ENCODE measurements at places on chromosomes 7 and 10.
A peak's percentile ranks its signal among the peaks of the same experiment; 100 is the strongest.

DNA sequence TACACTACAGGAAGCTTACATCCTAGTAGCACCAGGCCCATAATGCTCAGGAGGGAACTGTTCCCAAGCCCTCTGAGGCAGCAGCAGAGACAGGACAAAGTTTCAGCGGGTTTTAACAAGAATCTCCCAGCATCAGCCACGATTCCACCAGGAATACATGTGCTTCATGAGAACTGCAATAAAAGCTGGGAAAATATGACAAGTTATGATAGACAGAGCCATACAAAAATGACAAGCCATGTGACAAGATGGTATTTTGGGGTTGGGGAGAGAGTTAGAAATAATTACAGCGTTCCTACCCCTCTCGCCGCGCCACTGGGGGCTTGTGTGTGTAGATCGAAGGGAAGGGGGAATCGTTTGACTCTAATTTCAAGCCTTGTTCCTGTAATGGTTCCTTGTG, 112.7 kb upstream of the CTBP2 start:
- DNase-seq: no peak

DNA sequence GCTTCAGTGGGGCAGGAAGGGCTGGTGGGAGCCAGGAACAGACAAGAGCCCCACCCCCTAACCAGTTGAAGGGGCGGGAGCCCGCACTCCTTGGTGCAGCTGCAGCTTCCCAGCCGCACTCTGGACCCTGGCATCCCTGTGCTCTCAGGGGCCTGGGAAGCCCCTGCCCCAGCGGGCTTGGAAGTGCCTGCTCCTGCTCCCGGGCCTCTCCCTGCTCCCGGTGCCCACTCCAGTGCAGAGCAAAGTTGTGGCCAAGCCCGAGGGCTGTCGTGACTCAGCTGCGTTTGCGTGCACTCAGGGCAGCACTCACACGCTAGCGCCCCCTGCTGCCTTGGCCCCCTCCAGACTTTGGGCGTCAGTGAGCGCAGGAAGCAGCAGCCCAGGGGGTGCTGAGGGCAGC, 883.8 kb downstream of the LRMDA start:
- DNase-seq: no peak

DNA sequence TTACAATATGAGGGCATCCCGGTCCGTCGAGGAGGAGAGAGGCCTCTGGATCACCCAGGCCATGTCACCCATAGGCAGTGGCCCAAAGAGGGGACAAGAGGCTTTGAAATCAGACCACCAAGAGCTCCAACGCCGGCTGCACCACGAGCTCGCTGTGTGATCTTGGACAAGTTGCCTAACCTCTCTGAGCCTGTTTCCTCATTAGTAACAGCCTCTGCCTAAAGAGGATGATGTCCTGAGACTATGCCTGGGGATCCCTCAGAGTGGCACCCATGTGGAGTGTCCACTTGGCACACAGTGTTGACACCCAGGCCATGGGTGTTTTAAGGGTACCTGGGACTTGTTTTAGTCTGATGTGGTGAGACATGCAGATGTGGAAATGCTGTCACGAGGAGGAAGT, 50.8 kb downstream of the MICALL2 start:
- DNase-seq: no peak

- peak; percentile 96 for DNase-seq
Measured at GRCh38 chr7:73738220-73738611, 386 bp downstream of the ABHD11 start.

- DNase-seq: no peak
Measured at GRCh38 chr7:36129048-36129534, 24.0 kb upstream of the EEPD1 start.
